ENCODE measurements at places on chromosomes 3 and 15. TPM values are rescaled to one million over a fixed set of nuclear protein-coding genes. Genes with fewer than 3 reads are reported as not detected.

The SLC22A14 gene
- not detected for total RNA-seq

The TGM5 gene
- total RNA-seq = not detected

DNA sequence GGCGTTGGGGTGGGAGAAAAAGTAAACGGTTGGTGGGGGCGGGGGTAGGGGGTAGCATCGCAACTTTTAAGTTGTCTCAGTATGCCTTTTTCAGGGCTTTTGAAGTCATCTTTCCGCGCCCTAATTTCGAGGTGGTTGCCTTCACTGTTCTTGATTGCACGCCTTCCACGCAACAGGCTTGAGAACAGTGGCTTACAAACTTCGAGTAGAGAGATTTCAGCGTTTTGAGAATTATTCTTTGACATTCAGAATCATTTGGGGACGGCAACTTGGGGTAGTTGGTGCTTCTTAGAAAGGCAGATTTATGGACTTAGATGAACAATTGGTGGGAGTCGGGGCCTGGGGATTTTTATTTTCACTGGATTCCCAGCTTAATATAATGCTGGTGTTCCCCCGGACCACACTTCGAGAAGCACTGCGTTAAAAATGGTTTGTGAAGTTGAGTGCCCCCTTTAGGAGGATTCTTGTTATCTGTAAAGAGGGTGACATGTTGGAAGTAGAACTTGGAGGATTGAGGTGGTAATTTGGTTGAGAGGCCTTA is 880 bp downstream of the PPP4R2 start:
- peaks cover 52% of the 10 kb centered on the region for H3K4me1 ChIP-seq
- DNase-seq = peak; percentile 61
- H3K27me3 ChIP-seq = no peaks in the 10 kb centered on the region
- peak overlapping the region; percentile 92 for H3K4me3 ChIP-seq
- peak overlapping the region; percentile 95 for H3K27ac ChIP-seq

DNA sequence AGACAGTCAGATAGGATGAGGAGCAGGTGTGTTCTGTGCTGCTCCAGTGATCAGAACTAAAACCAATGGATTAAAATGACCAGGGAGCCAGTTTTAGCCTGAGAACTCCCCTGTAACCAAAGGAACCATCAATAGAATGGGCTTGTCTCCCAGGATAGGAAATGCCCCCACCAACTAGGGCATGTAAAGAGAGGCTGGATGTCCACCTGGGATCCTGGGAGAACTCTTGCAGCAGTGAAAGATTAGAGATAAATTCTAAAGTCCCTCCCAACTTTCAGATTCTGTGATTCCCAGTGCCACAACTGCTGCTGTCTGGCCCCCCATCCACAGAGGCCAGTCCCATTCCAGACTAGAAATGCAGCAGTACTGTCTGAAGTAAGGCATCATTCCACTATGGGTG is 33.8 kb downstream of the HDC start:
- no peak overlapping the region for H3K4me3 ChIP-seq
- no peak overlapping the region for H3K27ac ChIP-seq
- H3K27me3 ChIP-seq = no peaks in the 10 kb centered on the region
- H3K4me1 ChIP-seq = no peaks in the 10 kb centered on the region

- no peaks in the 10 kb centered on the region for H3K36me3 ChIP-seq
- no peak overlapping the region for H3K4me3 ChIP-seq
- DNase-seq = no peak
Observed at GRCh38 chr3:16545413-16546185, 32.1 kb upstream of the RFTN1 start.

DNA sequence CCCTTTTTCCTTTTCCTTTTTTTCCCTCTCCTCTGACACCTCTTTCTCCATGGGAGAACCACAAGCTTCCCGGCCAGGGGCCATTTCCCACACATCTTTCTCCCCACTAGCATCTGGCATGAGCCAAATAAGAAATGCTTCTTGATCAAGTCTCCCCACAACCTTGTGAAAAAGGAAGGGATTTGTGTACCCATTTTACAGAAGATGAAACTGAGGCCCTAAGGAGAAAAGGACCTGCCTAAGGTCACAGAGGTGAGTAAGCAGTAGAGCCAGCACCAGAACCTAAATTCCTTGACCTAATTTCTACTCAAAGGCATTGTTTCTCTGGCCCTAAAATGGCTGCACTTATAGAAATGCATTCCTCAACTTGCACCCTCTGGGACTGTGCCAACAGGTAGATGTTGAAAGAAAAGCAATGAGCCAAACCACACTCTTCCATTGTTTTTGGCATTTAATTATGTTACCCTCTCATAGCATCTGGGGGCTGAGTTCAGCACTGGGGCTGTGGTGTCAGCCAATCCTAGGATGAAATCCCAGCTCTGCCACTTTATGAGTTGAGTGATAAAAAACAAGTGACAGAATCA is 81.7 kb upstream of the TLE3 start:
- DNase-seq = no peak
- no peak overlapping the region for H3K4me3 ChIP-seq
- H3K27me3 ChIP-seq = no peaks in the 10 kb centered on the region
- no peaks in the 10 kb centered on the region for H3K36me3 ChIP-seq

- no peak overlapping the region for H3K27ac ChIP-seq
- no peaks in the 10 kb centered on the region for H3K36me3 ChIP-seq
- DNase-seq = no peak
- no peaks in the 10 kb centered on the region for H3K4me1 ChIP-seq
- H3K4me3 ChIP-seq = no peak overlapping the region
- peaks cover 7% of the 10 kb centered on the region for H3K27me3 ChIP-seq
Observed at GRCh38 chr3:69364354-69364753, 21.5 kb downstream of the FRMD4B start.

The FOXL2 gene
- total RNA-seq = not detected
